ENCODE measurements at places on chromosomes 13 and 19.

DNA sequence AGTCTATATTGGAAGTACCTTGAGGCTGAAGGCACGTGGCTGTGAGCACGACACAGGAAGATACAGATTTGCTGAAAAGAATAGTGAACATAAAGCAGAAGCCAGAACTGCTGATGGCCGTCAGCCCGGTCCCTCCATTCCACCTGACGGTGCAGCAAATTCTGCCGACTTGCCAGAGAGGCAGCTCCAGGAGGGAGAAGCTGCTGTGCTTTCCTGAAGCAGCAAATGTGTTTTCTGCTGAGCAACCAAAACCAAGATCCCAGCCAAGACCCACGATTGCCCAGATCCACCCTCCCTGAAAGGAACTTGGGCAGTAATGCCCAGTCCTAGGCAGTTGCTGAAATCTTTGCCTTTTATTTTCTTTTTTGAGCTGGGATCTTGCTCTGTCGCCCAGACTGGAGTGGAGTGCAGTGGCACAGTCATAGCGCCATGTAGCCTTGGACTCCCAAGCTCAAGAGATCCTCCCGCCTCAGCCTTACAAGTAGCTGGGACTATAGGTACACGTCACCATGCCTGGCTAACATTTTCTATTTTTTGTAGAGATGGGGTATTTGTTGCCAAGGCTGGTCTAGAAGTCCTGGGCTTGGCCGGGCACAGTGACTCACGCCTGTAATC, 7.0 kb upstream of the RCN3 start:
- DNase-seq = no peak

DNA sequence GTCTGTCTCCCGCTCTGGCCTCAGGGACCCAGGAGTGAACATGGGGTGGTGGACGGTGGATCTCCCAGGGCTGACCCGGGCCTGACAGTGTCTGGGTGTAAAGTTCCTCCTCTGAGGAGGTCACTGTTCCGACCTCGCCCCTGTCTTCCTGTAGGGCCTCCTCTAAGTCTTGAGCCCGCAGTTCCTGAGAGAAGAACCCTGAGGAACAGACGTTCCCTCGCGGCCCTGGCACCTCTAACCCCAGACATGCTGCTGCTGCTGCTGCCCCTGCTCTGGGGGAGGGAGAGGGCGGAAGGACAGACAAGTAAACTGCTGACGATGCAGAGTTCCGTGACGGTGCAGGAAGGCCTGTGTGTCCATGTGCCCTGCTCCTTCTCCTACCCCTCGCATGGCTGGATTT, at the start of gene SIGLEC9:
Gene SIGLEC9 (plus strand): TSS at position 178 of the 400 bp plus-strand sequence. CDS start 69 bp downstream, at position 247.
- no peak for DNase-seq

DNA sequence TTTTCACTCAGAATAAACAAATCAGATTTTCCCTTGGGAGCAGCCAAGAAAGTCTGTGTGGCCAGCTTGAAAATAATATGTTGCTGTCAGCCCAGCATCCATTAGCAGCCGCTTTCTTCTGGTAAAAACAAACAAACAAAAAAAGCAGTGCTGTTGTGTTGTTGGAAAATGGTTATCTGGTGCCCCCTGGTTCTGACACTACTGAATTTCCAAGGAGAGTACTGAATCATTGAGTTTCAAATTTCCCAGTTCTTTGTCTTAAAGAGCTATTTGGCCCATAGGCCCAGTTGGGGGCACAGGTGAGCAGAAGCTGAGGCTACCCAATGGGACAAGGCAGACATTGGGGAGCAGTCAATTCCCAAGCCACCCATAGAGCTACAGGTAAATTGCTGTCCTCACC, 995.9 kb downstream of the UQCRFS1 start:
- no peak for DNase-seq

GRCh38 chr13:43767341-43767931, 19.3 kb downstream of the ENOX1 start:
- DNase-seq = no peak

- peak; percentile 84 for DNase-seq
Observed at GRCh38 chr19:7197119-7197759, 97.0 kb downstream of the INSR start.
